Colonic mucosa (tissue), 4 donors: ENCODE measurements at places on chromosomes 5 and 9.

GRCh38 chr9:14314424-14314928 lies 535 bp upstream of the NFIB start:
- peak; percentile 86 for DNase-seq

GRCh38 chr9:20417373-20418080 lies 204.8 kb downstream of the MLLT3 start:
- DNase-seq: no peak

DNA sequence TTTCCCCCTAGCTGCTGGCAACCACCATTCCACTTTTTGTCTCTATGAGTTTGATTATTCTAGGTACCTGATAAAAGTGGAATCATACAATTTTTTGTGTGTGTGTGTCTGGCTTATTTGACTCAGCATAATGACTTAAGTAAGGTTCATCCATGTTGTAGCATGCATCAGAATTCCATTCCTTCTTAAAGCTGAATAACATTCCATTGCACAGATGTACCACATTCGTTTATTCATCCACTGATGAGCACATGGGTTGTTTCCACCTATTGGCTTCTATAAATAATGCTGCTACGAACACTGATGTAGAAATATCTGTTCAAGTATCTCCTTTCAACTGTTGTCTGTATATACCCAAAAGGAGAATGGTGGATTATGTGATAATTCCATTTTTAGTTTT lies 33.7 kb downstream of the AP3B1 start:
- DNase-seq: no peak

- no peak for DNase-seq
These were observed 9.7 kb downstream of the NIPAL4 start for GRCh38 chr5:157469687-157470086.

- no peak for DNase-seq
These were observed 243.8 kb upstream of the IRX4 start for GRCh38 chr5:2126512-2126911.

DNA sequence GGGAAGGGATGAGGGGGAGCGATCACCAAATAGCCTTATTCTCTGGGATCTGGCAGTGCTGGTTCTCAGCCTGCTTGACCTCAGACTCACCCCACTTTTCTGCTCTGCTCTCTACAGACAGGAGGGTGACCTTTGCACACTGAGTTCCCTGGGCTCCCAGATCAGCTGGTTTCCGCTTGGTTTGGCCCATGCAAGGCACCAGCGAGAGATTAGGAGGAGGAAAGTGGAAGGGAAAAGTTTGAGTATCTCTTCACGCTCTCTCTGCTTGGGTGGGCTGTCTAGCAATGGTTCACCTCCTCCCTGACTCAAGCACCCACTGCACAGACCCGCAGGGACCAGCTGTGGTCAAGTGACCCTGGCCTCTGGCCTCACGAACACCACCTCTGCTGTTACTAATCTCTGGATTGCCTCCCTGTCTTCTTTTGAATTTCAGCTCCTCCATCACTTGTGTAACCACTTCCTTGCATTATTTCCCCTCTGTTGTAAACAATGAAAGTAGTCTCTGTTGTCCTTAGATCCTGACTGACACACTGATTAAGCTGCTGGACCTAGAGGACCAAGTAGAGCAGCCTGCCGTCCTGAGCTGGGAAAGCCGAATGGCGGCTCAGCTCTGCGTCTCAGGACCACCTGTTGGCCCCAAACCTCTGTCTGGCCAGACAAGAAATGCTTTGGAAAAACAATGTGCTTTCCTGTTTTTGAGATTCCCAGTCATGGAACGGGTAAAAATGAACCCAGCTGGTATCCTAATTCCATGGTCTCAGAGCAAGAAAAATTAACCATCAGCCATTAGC lies 186.6 kb downstream of the CRB2 start:
- DNase-seq: no peak

DNA sequence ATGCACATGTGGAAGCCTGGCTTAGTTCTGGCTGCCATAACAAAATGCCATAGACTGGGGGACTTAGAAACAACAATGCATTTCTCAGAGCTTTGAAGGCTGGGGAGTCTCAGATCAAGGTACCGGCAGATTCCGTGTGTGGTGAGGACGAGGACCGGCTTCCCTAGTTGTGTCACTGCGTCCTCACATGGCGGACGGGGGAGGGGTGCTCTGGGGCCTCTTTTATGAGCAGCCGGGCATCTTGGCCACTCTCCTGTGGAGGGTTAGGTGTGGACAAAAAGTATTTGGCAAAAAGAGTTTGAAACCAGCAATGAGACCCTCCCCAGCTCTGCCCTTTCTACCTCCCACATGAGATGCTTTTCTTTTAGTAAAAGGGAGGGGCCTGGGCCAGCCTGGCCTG lies 118.5 kb upstream of the LPCAT1 start:
- DNase-seq: no peak

DNA sequence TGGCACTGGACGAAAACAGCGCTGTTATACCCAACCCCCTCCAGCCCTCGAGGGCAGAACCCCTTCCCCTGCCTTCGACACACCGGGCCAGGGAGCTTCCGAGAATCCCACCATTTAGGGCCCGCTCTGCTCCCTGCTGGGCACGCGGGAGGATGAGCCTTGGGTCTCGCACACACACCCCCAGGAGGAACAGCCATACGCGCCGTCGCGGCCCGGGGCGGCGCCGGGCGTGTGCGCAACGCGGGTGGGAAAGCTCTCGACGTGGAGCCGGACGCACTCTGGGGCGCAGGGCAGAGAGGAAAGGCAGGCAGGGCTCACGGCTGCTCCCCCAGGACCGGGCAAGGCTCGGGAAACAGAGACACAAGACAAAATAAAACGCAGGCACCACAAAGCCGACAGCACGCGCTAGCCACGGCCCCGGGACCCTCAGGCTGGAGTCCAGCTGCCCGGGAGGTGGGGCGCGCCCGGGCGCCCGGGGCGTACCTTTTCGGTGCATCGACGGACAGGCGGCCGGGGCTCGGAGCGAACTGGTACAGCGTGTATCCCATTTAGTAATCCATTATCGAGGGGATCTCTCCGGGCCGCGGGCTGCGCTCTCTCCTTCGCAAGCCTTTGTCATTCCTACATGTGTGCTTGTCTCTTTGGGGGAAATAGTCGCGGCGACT lies 789 bp downstream of the SEMA6A start:
- DNase-seq: peak; percentile 46

DNA sequence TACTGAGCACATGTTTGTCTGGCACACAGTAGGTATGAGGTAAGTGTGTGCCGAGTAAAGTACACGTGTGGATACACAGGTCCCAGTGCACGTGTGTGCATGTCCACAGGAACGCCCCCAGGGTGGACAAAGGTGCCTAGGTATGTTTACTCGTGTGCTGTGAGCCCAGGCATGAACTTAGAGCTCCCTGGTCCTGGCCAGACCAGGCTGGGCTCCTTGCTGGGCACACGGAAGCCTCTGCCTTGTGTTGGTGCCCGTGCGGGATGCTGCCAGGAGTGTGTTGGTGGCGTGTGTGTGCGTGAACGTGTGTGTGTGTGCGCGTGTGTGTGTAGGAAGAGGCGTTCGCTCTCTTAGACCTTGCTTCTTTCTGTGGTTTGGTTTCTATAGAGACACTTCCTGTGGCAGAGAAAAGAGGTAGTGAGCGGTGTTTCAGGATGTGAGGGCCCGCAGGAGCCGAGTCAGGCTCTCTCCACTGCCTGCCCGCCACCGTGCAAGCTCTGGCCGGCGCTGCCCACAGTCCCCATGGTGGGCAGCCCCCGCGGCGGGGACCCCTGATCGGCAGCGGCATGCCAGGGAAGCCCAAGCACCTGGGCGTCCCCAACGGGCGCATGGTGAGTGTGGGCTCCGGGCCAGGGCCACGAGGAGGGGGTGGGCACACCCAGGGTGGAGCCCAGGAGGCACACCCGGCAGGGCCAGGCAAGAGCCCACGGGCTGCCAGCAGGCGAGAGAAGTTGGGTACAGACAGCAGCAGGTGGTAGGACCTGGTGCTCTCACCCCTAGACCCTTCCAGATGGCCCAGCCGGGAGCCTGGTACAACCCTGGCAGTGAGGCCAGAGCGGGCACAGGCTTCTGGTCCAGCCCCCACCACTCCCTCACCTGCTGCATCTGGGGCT lies at the start of gene RGS14:
Gene RGS14, plus strand, starts transcription at position 466 of the 893 bp plus-strand sequence. Its CDS starts 101 bp downstream, at position 567.
- peak; percentile 71 for DNase-seq

DNA sequence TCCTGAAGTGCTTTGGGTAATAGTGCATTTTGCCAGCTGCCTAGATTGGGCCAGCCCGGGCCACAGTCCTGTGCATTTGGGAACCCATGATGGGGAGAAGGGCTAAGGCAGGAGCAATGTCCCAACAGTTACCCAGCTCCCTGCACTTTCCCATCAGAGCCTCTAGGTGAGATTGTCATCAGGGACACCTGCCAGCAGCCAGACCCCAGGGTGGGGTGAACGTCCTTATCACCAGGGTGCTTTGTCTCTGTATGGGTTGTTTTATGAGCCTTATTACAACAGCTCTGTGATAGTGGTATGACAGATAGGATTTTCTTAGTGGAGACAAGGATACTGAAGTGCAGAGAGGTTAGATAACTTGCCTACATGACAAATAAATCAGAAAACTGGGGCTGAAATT lies 365.7 kb downstream of the OSTF1 start:
- peak; percentile 41 for DNase-seq

DNA sequence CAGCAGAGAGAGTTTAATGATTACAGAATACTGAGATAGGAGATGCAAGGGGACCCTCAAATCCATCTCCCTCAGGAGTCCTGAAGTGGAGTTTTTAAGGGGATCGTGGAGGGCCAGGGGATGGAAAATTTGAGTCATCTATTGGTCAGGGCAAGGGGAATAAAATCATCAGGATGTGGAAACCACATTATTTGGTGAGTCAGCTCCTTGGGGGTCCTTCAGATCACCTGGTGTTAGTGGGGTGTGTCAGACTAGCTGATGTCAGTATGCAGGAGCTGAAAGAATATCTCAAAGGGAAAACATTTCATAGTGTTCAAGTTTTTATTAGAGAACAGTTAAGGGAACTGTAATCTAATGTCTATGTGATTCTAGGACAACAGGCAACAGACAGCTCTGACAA lies 183.0 kb upstream of the FTMT start:
- no peak for DNase-seq

DNA sequence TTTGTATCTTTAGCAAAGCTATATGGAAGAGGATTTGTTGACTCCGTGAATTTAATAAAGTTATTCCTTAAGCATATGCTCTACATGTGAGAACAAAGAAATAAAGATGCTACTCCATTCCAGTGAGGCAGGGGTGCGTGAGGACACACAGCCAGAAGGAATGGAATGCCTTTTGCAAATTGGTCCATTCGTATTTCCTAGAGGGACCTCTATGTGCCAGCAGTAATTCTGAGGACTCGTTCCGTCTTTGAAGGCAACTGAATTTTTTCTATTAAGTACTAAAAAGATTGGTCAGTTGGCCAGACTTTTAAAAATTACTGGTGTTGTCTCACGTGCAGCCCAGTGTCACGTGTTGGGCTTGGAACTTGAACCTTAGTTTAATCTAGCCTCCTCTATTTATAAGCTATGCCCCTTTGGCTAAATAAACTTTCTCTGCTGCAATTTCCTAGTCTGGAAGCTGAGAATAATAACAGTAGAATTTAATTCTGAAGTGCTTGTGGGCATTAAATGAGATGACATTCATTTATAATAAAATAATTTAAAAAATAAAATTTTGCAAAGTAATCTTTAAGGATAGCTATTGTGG lies 13.9 kb downstream of the RAI14 start:
- DNase-seq: no peak

DNA sequence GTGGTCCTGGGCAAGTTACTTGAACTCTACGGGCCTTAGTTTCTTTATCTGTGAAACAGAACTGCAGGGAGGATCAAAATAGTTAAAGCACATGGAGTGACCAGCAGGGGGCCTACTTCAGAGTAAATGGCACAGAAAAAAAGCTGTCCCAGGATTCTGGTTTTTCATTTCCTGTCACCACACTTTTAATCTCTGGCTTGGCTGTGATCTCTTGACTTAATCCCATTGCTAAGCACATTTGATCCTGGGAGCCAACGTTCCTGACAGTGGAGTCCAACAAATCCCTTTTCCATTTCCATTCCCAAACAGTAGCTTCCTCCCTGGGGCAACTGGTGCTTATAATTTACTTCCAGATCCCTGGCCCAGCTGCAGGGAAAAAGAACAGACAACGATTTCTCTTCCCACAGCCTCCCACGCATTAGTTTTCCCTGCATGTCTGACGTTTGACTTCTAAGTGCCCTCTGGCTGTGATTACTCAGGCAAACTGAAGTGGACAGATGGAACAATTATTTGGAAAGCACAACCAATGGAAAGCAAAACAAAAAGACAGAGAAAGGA lies 136.5 kb upstream of the STK32A start:
- peak; percentile 31 for DNase-seq

- no peak for DNase-seq
These were observed 158.5 kb upstream of the RGS7BP start for GRCh38 chr5:64347309-64347708.

GRCh38 chr5:56152437-56152836 lies 80.7 kb downstream of the ANKRD55 start:
- no peak for DNase-seq
